ENCODE measurements at places on chromosomes 6 and 20.

DNA sequence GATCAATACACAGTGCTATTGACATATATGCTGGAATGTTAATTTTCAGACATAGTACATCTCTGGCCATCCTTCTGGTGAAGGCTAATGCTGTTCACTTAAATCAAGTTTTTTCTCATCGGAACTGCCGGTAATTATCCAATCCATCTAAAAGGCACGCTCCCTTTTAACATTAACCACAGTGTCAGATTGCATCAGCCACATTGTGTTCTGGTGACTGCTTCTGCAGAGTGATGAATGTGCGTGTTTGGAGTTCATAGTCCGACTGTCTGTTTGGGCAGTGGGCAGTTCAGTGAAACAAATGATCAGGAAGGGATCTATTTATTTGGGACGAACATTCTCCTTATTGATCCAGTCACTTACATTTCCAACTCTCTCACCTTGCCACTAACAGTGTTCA, 49.5 kb downstream of the SOBP start:
- DNase-seq: no peak

- no peak for DNase-seq
Observed at GRCh38 chr20:48719598-48720255, 108.1 kb downstream of the PREX1 start.

DNA sequence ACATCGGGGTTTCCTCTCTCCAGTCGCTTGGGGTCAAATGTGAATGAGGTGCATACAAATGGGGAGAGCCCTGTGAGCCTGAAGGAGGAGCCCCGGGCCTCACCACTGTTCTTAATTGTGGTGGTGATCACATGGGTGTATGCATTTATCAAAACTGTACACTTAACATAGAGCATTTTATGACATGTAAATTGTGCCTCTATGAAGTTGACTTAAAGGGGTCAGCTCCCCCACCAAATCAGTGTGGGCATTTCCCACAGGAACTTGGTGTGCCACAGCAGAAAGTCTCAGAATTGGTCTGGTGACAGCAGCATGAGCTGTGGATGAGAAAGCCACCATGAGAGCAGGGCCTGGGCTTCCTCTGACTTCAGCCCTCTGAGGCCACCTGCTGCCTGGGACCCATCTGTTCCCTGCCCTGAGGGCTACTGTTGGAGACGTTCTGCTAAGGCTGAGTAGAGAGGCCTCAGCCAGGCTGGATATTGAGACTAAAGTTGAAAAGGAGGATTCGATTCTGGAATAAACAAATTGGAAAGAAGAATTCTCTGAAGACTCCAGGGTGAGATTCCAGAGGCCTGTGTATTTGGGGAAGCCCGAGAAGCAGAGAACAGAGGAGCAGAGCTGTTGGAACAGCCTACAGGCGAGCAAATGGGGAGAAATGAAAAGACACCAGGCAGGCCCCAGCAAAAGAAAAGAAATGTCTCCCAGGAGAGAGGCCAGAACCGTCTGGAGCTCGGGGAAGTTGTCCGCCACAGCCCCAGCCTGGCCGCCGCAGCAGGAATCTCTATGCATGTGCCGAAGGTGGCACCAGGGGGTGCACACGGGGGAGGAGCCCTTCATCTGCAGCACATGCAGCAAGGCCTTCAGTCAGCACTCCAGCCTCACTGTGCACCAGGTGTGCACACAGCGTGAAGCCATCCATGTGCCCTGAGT, 37.6 kb upstream of the XRN2 start:
- DNase-seq: no peak

GRCh38 chr20:40775561-40776146, 86.6 kb upstream of the MAFB start:
- DNase-seq: no peak

DNA sequence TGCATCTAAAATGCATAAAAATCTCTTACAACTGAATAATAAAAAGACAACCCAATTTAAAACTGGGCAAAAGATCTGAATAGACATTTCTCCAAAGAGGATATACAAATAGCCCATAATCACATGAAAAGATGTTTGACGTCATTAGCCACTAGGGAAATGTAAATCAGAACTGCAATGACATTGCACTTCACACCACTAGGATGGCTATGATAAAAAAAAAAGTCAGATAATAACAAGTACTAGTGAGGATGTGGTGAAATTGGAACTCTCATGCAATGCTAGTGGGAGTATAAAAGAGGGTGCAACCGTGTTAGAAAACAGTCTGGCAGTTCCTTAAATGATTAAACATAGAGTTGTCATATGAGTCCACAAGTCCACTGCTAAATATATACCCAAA, 24.3 kb upstream of the TBX18 start:
- DNase-seq: no peak

GRCh38 chr20:20743511-20744169, 31.2 kb upstream of the RALGAPA2 start:
- DNase-seq: no peak

GRCh38 chr6:127968394-127968793, 67.5 kb upstream of the THEMIS start:
- no peak for DNase-seq

- no peak for DNase-seq
Observed at GRCh38 chr6:160270347-160270746, 11.7 kb upstream of the SLC22A2 start.

- no peak for DNase-seq
Observed at GRCh38 chr6:21438237-21438985, 155.1 kb upstream of the SOX4 start.

GRCh38 chr6:134809130-134809529, 140.8 kb downstream of the ALDH8A1 start:
- no peak for DNase-seq

- no peak for DNase-seq
Observed at GRCh38 chr6:12791371-12791770, 74.8 kb downstream of the PHACTR1 start.

Measured in AG04450 (cell line).